ENCODE measurements at places on chromosomes 1 and 21.

DNA sequence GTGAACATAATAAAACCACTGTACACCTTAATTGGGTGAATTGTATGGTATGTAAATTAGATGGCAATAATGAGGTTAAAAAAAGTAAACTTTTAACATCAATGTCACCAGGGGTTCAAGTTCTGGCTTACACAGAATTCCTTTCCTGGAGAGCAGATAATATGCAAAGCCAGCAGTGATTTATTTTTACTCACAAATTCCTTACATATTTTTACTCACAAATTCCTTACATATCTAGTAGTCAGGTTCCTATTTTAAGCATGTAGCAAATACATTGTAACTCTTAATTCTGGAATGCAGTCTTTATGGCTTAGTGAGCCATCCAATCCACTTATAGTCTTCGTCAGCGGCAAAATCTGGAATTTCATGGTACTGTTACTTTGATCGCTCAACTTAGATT, 1.3 kb upstream of the UBE4B start:
- DNase-seq: no peak

- peak; percentile 65 for DNase-seq
Observed at GRCh38 chr1:235417086-235417697, 50.0 kb downstream of the TBCE start.

- peak; percentile 62 for DNase-seq
Observed at GRCh38 chr1:108049178-108049819, 84.3 kb upstream of the VAV3 start.

- DNase-seq: no peak
Observed at GRCh38 chr1:229340496-229340895, 2.4 kb downstream of the CCSAP start.

DNA sequence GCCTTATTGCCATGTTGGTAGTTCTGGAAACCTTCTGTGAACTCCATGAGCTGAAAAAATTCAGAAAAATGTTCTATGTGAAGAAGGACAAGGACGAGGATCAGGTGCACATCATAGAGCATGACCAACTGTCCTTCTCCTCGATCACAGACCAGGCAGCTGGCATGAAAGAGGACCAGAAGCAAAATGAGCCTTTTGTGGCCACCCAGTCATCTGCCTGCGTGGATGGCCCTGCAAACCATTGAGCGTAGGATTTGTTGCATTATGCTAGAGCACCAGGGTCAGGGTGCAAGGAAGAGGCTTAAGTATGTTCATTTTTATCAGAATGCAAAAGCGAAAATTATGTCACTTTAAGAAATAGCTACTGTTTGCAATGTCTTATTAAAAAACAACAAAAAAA, 57.4 kb downstream of the KCNK1 start:
- DNase-seq: no peak

GRCh38 chr1:205476648-205477047, 20.8 kb upstream of the BLACAT1 start:
- no peak for DNase-seq

DNA sequence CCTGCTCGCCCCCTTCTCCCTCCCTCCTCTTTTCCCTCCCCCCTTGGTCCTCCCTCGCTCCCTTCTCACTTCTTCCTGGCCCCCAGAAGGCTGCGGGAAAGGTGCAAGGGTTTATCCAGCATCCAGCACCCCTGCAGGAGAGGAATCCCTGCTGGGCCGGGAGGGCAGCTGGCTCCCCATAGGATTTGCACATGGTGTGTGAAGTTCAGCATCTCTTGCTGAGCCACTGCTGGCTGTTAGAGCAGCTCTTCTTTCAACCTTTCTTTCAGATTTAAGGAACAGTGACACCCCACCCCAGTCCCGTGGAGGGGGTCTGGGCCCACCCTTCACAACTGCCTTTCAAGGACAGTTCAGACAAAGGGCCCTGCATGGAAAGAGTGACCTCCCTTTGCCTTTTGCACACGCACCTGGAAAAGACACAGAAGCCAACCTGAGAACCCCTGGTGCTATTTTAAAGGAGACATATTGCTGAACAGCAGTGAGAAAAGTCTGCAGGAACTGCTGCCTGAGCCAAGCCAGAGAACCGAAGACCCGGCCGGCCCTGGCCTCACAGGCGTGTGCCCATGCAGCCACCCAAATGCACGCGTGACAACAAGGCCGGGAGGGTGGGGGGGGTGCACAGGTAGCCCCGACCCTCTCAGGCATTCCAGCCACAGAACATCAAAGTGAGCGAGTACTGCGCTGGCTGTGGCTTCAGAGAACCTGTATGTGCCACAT, 66.6 kb downstream of the SLC37A1 start:
- no peak for DNase-seq

- DNase-seq: no peak
Observed at GRCh38 chr1:246281639-246282038, 225.4 kb downstream of the SMYD3 start.

- no peak for DNase-seq
Observed at GRCh38 chr1:21629971-21630370, 39.2 kb downstream of the RAP1GAP start.

DNA sequence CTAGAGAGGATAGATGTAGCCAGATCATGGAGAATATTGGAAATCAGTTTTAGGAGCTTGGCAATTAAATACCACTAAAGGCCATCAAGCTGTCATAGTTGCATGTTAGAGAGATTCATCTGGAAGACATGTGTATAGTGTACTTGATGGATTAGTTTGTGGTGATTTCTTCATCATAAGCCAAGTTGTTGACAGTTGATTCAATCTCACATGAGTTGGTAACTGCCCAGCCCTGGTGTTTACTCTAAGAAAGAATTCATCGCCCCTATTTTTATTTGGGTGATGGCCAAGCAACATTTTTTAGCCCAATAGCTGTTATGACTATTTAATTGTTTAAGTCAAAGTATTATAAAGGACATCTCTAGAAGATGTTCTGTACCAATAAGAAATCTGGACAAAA, 737.6 kb downstream of the PLA2G4A start:
- no peak for DNase-seq

- peak; percentile 71 for DNase-seq
Observed at GRCh38 chr1:30253807-30254440, 469.5 kb downstream of the MATN1 start.

DNA sequence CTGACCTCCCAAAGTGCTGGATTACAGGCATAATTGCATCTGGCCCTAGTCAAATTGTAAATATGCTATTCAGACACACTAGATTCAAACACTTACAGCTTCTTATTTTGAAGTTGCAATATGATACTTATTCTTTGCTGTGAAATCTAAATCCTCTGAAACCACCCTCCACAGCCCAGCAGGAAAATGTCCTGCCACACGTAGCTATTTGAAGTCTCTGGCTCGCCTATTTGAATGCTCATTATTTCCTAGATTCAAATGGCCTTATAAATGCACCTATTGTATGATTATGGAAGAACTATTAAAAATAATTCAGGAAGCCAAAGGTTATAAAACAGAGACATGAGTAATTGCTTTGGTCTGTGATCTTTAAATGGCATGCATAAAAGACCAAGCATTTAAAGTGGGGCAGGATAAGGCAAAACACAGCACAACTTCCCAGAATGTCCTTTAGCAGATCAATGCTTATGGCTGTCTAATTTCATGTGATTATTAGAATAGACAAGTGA, 26.6 kb upstream of the FBXO28 start:
- DNase-seq: no peak

GRCh38 chr1:99956755-99957154, 13.0 kb upstream of the SLC35A3 start:
- no peak for DNase-seq

- DNase-seq: no peak
Observed at GRCh38 chr1:162942916-162943559, 82.1 kb upstream of the CCDC190 start.

- no peak for DNase-seq
Observed at GRCh38 chr1:65104854-65105534, 43.0 kb upstream of the AK4 start.

DNA sequence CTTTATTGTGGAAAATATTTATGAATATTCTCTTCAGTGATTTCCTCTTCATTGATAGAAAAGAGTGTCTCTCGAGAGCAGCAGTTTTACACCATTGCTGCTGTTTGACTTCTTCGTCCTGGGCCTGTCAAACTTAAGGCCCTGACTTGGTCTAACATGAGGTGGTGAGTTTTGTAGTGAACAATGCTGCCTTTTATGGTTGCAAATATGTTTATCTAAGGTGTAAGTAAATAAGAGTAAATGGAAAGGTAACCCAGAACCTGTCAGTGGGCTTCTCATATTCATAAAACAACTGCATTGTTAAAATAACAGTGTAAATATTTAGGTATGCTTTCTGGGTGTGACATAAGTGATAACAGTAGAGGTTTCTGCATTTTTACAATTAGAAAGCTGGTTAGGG, 62.8 kb upstream of the SCCPDH start:
- DNase-seq: no peak

GRCh38 chr1:211557894-211558625, 20.9 kb downstream of the SLC30A1 start:
- no peak for DNase-seq

GRCh38 chr1:44652445-44653106, 21.7 kb downstream of the TMEM53 start:
- peak; percentile 87 for DNase-seq

- no peak for DNase-seq
Observed at GRCh38 chr1:209012443-209013196, 570.9 kb upstream of the CAMK1G start.

GRCh38 chr1:22810378-22810777, 99.7 kb downstream of the EPHB2 start:
- no peak for DNase-seq

DNA sequence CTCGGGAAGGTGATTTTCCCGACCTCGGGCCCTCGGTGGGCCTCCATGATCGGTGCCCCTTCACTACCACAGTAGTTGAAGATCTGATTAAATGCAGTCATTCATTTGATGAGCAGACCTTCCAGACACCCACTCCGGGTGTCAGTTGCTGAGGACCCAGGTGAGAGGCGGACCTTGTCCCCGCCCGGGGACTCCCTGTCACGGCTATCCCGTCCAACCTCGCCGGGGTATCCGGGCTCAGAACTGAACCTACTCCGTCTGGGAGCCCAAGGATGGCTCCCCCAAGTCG, 22.6 kb downstream of the RNU1-3 start:
- DNase-seq: no peak

- no peak for DNase-seq
Observed at GRCh38 chr1:153265457-153265856, 6.0 kb downstream of the LORICRIN start.

GRCh38 chr1:14479865-14480264, 118.6 kb upstream of the KAZN start:
- no peak for DNase-seq

DNA sequence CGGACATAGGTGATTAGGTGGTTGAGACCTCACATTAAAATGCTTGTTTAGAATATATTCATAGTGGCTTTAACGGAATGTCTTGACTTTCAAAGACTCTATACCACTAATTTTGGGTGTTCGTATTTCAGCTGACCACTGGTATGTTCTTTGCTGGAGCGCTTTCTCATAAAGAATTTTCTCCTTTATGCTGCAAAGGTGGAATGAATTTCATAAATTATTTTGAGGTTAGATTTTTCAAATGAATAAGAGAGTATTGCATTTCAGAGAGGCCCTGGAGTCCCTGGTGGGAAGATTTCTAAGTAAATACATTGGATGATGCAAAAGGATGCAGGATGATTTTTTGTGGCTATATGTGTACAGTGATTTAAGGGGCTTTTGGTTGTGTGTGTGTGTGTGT, 55.8 kb downstream of the HUNK start:
- DNase-seq: no peak

- peak; percentile 24 for DNase-seq
Observed at GRCh38 chr1:220189750-220190347, 82.4 kb downstream of the RAB3GAP2 start.

GRCh38 chr1:241157435-241157834, 199.6 kb downstream of the RGS7 start:
- no peak for DNase-seq

- no peak for DNase-seq
Observed at GRCh38 chr1:108075055-108075454, 110.1 kb upstream of the VAV3 start.

- no peak for DNase-seq
Observed at GRCh38 chr1:234768569-234769283, 158.7 kb upstream of the IRF2BP2 start.

DNA sequence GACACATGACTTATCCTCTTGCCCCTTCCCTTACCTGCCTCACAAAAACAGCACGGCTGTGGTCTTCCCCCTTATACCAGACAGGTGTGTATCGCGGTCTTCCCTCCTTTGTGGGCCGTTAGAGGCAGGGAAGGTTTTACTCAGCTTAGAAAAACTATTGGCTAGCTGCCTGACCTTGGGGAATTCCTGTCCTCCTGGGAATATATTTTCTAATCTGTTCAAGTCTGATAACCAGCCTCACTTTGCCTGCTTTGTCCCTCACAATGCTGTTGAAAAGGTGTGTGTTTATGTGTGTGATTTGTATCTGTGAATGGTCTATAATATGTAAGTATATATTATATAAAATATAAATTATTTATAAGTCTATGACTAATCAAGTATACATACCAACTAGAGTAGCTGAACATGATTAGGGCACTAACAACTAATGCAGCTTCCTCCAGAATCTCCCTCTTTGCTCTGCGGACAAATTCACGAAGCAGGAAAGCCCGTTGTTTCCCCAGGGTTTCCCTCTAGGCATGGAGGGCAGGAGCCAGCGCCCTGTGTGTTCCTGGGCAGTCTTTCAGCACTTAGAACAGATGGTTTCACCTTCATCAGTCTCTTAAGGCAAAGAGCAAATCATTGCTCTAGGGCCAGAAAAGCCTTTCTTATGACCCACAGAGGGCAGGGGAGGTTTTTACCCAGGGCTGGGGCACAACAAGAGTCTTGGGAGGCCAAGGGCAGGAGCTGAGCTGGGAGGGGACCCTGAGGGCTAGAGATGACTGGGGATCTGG, 25.6 kb downstream of the SLC26A9 start:
- no peak for DNase-seq

- no peak for DNase-seq
Observed at GRCh38 chr1:208381481-208381880, 137.3 kb upstream of the PLXNA2 start.

DNA sequence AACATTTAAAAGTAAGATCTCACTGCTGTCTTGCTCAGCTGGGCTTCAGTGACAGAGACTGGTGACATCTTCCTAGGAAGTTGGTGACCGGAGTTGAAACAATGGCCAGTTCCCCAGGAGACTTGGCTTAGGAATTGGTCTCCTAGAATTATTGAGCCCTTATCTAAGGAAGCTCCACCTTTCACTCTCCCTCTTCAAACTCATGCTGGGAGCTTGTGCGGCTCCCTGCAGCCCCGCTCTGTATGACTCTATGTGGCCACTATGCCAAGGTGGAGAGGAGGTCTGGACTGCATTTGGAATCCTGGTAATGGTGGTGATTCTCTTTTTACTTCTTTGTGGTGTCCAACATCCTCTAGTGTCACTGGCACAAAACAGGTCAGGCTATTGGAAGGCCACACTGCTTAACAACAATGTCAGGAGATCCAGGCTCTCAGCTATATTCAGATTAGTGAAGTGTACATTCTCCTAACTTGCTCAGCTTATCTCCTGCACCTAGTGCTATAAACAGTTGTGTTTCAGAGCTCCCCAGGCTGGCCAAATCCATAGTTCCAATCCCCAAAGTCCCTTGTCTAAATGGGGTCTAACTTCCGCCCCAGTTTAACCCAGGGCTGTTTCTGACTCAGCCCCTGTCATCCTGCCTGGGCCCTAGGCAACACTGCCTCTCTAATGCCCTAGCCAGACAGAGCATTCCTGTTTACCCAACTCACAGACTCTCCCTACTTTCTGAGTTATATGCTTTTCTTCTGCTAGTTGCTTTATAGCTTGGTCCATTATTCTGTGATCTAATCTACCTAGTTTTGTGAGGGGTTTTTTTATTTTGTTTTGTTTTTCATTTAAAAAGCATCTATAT, 18.3 kb downstream of the ATP2B4 start:
- no peak for DNase-seq
